Activated CD4-positive, alpha-beta T cell treated with anti-CD3 and anti-CD28 coated beads, Interleukin-2, amount 50 U/mL, for 4 hours (primary cell): ENCODE measurements at places on chromosomes 16 and 17.

- DNase-seq = no peak
These were observed 338.9 kb upstream of the C16orf82 start for GRCh38 chr16:26727848-26728247.

- DNase-seq = no peak
These were observed 12.7 kb upstream of the CRHR1 start for GRCh38 chr17:45771271-45771959.

- no peak for DNase-seq
These were observed 1418.3 kb downstream of the CDH11 start for GRCh38 chr16:63703612-63704011.

- DNase-seq = no peak
These were observed 723 bp downstream of the NTHL1 start for GRCh38 chr16:2046893-2047329.

DNA sequence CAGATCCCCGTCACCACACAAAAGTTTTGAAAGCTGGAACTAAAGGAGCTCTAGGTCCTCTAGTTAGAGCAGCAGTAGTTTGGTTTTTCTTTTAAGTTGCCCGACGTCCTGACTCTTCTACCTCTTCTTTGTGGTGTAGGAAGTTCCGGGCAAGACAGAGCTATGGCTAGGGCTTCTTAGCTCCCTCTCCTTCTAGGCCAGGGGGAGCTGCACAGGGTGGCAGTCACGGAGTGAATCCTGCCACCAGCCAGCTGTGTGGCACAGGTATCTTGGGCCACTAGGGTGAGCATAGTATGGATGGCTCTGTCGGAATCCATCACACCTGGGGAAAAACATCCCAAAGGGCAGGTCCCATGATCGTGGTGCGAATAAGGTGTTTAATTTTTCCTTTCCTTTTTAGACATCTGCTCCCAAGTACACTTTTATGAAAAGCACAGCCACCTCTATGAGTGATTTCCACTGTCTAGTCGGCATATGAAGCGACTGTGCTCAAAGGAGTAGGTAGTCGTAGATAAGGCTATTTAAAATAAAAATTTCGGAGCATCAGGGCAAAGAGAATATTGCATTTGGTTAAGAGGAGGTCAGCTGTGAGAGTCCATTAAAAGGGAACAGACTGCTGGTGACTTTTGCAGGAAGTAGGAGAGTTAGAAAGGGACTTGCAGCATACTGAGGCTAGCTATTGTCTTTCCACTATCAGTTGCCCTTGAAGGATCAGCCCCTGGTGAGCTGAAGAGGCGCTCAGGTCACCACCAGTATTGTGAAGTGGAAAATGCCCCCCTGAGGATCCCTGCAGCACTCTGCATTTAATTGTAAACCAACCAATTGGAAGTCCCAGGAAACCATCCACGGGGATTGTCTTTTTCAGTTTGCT lies 2.1 kb downstream of the PRKCA start:
- DNase-seq = peak; percentile 13

DNA sequence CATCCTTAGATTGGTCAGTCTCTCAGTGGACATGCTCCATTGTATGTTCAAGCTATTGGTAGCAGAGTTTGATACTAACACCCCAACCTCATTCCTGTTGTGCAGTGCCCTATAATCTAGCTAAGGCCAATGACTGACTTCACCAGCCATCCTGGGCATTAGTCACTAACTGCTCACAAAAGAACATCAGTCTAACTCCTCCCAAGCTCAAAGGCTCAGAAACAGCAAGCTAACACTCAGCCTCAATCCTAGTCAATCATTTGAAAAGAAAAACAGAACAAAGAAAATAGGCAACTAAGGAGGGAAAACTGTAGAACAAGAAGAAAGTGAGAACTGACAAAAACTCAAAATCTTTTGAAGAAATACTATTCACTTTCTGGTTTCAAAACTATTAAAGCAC lies 199.1 kb upstream of the C17orf78 start:
- no peak for DNase-seq

- DNase-seq = no peak
These were observed 20.9 kb upstream of the PVALEF start for GRCh38 chr17:81144423-81144781.

DNA sequence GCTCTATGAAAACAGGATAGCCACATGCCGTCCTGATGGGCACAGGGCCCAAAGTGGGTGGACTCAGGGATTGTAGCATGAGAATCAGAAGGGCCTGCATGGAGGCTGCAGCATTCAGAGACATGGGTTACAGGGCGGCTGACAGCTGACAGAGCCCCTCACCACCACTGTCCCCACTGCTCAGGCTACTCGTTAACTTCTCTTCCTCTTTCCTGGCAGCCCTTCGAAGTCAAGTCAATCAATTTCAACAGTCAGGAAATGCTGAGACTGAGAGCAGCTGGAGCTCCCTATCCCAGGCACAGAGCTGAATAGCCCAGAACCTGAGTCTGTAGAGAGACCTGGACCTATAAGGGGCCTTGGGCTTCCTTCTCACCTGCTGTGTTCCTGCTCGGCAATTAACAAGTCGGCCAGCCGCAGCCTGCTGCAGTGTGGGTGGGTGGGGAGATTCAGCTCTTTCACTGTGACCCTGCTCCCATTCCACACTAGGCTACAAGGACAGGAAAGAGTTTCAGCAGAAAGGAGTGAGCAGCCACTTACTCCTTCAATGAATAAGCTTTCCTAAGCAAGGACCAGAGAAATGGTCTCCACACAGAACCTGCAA lies 76.9 kb downstream of the TEX14 start:
- no peak for DNase-seq

- no peak for DNase-seq
These were observed at the start of gene HSD11B2 for GRCh38 chr16:67430977-67431774. TSS of gene HSD11B2 (plus strand) at chr16:67431121. CDS start at chr16:67431249, 128 bp downstream.

DNA sequence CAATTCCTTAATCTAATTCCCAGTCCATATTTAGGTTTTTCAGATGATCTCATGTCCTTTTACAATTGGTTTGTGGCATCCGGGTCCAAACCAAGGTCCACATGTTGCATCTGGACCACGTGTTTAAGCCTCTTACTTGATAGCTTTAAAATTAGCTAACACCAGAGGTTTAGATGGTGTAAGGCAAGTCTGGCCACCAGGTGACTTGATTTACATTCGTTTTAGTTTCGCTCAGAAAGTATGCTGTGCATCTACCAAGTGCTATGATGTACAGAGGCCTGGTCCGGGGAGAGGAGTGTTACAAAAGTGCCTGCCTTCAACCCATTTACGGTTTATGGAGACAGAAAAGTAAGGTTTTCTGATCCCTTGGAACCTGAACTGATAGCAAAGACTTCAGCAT lies 878 bp upstream of the DNAJA2 start:
- DNase-seq = no peak
